ENCODE measurements at places on chromosomes 3 and 15.

DNA sequence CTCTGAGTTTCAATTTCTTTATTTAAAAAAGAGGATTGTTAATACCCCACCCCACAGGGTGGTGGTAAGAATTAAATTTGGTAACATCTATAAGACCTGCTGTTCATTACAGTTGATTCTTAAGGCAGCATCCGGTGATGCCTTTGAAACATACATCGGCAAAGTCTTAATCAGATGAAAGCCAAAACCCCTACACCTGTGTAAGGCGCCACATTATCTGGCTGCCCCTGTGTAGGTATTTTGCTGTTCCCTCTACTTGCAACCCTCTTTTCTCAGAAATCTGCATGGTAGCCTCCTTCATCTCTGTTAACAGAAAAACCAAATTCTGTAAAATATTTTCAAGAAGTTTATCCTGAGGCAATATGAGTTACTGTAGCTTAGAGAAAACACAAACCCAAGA is 90.0 kb downstream of the ST6GAL1 start:
- DNase-seq: no peak

DNA sequence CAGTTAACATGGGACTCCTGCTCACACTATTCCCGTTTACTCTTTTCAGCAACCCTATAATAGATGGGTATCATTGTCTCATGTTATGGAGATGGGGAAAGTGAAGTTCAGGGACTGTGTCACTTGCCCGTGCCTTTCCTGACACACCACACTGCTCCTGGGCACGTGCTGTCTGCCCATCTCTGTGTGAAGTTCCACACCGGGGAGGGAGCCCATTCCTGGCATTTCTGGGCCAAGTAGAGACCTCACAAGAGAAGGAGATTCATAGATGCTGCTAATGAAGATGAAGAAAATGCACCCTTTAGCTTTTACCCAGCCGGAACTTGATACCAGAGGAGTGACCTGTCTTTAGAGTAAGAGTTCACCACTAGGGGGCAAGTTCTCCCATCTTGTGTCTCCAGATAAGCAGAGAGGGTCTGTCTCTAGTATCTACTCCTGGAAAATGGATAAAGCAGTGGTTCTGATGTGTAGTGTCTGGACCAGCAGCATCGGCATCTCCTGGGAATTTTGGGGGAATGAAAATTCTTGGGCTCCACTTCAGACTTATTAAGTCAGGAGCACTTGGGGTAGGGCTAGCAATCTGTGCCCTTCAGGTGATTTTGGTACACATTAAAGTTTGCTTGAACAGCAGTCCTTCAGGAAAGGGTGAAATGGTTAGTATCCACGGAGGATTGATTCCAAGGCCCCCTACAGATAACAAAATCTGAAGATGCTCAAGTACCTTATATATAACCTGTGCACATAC is 2.0 kb upstream of the TOPBP1 start:
- DNase-seq: no peak

DNA sequence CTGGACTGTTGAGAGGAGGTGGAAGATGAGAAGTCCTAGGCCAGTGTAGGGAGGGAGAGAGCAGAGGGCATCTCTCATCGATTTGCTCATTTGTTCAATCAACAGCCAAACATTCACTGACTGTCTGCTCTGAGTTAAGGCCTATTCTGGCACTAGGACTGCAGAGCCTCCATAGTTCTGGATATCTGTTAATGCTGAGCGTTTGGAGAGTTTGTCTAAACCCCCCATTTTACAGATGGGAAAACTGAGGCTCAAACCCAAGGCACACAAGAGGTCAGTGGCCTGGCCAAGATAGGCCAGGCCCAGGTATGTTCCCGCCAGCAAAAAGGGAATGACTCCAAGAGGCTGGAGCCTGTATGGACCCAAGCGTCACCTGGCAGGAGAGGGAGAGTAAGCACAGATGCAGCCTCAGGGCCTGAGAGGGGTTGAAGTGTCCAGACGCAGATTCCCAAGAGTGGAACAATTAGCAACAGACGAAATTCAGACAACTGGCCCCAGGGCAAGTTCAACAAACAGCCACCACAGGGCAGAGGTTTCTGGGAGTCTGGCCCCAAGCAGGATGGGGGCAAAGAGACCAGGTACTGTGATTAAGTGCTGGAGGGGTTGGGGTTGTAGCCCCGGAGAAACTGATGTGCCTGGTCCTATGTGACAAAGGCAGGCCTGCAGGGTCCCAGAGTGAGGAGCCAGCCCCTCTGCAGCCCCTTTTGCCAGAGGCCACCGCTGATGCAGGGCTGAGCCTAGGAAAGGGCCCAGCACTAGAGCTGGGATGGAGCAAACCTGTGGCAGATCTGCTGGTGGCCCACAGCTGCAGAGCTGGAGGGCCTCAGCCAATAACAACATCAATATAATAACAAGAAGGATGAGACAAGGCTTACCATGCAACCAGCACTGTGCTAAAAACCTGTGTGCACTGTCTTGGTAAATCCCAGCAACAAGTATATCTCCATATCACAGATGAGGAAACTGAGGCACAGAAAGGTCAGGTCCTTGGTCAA is 245.1 kb upstream of the TLE3 start:
- no peak for DNase-seq

DNA sequence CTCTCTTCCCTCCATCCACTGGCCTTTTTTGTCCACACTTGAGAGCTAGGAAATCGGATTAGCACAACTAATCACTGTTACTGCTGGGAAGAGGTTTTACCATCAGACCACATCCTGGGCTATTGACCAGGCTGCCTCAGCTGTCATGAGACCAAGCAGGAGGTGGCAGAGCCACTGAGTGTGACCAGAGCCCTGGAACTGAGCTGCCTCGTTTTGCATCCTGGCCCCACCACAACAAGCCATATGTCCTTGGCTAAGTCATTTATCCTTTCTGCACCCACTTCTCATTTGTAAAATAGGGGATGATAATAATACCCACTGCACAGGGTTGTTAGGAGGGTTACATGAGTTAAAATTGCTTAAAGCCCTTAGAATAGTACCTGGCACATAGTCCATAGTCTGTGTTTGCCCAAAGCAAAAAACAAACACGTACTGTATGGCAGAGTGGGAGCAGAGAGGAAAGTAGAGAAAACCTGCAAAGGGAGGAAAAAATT is 34.1 kb downstream of the TMEM158 start:
- no peak for DNase-seq

DNA sequence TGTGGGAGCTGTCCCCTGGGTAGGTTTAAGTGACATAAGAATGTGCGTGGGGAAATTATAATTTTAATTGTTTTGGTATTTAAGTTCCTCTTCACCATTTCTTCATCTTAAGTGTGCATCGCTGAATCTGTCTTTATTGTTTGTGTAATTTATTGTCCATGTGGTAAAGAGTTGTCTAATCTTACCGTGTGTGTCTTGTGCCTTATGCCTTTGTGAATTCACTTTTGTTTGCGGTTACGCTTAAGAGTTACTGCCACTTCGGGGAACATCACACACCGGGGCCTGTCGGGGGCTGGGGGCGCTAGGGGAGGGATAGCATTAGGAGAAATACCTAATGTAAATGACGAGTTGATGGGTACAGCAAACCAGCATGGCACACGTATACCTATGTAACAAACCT is 767 bp downstream of the WDR48 start:
- no peak for DNase-seq

- DNase-seq: no peak
These were observed 9.2 kb downstream of the SLTM start for GRCh38 chr15:58924327-58924726.

DNA sequence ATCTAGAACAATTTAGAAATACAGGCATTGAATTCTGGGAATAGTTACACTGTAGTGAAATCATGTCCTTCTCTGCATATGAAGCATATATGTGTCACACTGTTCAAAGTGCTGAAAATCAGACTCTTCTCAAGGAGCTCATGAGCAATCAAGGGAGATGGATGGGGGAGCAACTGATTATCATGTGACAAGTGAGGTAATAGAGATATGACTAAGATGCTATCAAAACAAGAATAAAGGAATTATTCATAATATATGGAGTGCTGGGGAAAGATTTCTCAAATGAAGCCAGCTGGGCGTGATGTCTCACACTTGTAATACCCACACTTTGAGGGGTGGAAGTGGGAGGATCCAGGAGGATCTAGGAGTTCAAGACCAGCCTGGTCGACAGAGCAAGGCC is 74.9 kb upstream of the CHRNB4 start:
- DNase-seq: no peak

GRCh38 chr3:139677388-139678155 is at the start of gene NMNAT3:
Gene NMNAT3 (minus strand): TSS chr3:139677972. CDS start chr3:139627724, 50,248 bp downstream.
- no peak for DNase-seq
